ENCODE measurements at places on chromosomes 2 and 18. TPM values are rescaled to one million over a fixed set of nuclear protein-coding genes. Genes with fewer than 3 reads are reported as not detected.

GRCh38 chr18:77079954-77080682 lies 52.5 kb downstream of the MBP start:
- no peak overlapping the region for H3K4me3 ChIP-seq
- peaks cover 27% of the 10 kb centered on the region for H3K4me1 ChIP-seq
- no peak for DNase-seq
- H3K27ac ChIP-seq, result no peak overlapping the region
- no peaks in the 10 kb centered on the region for H3K27me3 ChIP-seq

DNA sequence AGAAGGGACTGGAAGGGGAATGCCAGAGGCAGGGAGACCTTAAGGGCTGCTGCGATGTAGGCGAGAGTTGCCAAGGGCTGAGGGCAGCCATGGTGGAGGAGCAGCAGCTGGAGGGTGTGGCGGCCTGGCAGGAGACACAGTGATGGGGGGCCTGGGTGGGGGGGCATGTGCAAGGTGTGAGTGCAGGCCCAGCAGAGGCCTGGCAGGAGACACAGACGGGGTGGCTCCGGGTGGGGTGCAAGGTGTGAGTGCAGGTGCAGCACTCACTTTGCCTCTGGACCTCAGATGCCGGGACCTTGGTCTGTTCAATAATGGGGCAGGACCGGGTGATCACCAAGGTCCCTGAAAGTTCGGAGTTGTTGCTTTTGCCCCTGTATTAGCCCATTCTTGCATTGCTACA lies 76.2 kb upstream of the ODC1 start:
- H3K4me1 ChIP-seq, result no peaks in the 10 kb centered on the region
- no peak for DNase-seq
- H3K4me3 ChIP-seq, result no peak overlapping the region
- H3K36me3 ChIP-seq, result no peaks in the 10 kb centered on the region
- H3K27me3 ChIP-seq, result no peaks in the 10 kb centered on the region

- H3K36me3 ChIP-seq, result no peaks in the 10 kb centered on the region
- no peak for DNase-seq
- no peak overlapping the region for H3K27ac ChIP-seq
- no peak overlapping the region for H3K4me3 ChIP-seq
- H3K4me1 ChIP-seq, result no peaks in the 10 kb centered on the region
Measured at GRCh38 chr2:86274265-86274917, 63.0 kb downstream of the REEP1 start.

DNA sequence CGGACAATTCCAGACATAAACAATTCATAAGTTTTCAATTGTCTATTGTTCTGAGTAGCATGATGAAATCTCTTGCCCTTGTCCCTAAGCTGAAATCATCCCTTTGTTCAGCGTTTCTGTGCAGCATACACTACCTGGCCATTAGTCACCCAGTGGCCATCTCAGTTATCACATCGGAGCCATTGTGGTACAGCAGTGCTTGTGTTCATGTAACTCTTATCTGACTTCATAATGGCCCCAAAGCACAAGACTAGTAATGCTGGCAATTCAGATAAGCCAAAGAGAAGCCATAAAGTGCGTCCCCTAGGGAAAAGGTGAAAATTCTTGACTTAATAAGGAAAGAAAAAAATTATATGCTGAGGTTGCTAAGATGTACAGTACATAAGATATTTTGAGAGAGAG lies 127.2 kb downstream of the FHOD3 start:
- H3K4me1 ChIP-seq, result no peaks in the 10 kb centered on the region
- H3K27ac ChIP-seq, result no peak overlapping the region
- no peaks in the 10 kb centered on the region for H3K36me3 ChIP-seq
- DNase-seq, result no peak

GRCh38 chr18:39990540-39990939 lies 1964.5 kb upstream of the PIK3C3 start:
- no peak overlapping the region for H3K27ac ChIP-seq
- no peak overlapping the region for H3K4me3 ChIP-seq
- DNase-seq, result no peak
- H3K4me1 ChIP-seq, result no peaks in the 10 kb centered on the region

GRCh38 chr2:51791496-51791895 lies 759.6 kb upstream of the NRXN1 start:
- DNase-seq, result no peak
- no peaks in the 10 kb centered on the region for H3K4me1 ChIP-seq
- no peaks in the 10 kb centered on the region for H3K27me3 ChIP-seq
- no peak overlapping the region for H3K4me3 ChIP-seq
- no peak overlapping the region for H3K27ac ChIP-seq

DNA sequence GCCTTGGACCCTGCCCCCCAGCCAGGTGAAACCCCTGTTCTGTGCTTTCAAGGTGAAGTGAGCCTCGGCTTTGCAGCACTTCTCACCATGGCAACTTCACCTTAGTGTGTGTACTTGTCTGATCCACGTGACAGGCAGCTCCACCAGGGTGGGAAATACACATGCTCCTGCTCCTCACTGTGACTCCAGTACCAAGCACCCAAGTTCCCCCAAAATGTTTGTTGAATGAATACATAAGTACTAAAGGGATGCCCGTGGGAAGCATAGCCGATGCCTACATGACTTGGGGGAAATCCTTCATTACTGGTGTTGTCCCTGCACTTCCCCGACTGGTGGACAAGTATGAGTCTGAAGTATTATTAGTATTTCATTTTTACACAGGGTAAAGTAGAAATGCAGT lies 41.8 kb upstream of the GBX2 start:
- H3K4me3 ChIP-seq, result no peak overlapping the region
- DNase-seq, result no peak
- H3K27me3 ChIP-seq, result no peaks in the 10 kb centered on the region
- H3K27ac ChIP-seq, result no peak overlapping the region

DNA sequence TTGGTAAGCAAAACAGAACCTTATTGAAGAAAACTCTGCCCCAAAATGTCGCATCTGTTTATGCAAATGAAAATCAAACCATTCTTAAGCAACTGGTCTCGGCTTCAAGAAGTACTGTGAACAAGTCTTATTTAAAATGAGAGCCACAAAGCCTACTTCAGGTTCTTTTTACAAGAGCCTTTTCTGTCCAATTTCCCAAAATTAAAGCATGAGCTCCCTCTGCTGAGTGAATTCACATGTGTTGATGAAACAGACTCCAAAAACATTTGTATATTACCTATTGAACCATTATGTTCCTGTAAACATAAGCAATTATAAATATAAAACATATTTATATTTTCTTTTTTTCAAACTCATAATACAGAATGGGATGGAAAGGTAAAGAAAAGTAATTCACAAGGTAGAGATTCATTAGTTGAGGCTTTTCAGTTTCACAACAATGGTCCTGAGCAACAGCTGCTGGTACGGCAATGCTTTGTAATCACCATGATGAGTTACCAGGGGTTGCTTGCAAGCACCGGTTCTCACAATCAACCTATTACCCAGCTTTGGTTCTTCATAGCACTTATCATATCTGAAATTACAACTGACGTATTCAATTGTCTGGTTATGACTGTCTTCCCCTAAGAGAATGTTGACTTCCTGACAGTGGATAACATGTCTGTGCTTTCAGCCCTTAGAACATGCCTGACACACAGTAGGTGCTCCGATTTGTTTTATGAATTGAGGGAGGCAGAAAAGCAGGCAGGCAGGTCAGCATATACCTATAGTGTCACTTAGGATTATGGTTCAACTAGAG lies 108.4 kb upstream of the BZW1 start:
- H3K36me3 ChIP-seq, result no peaks in the 10 kb centered on the region
- no peak overlapping the region for H3K27ac ChIP-seq
- peak; percentile 24 for DNase-seq
- H3K4me1 ChIP-seq, result no peaks in the 10 kb centered on the region

- DNase-seq, result no peak
- H3K27ac ChIP-seq, result no peak overlapping the region
- H3K27me3 ChIP-seq, result no peaks in the 10 kb centered on the region
- H3K4me1 ChIP-seq, result no peaks in the 10 kb centered on the region
Measured at GRCh38 chr2:205311201-205311600, 371.1 kb upstream of the NRP2 start.

- H3K4me1 ChIP-seq, result no peaks in the 10 kb centered on the region
- no peak overlapping the region for H3K27ac ChIP-seq
- H3K36me3 ChIP-seq, result no peaks in the 10 kb centered on the region
- DNase-seq, result peak; percentile 22
- no peak overlapping the region for H3K4me3 ChIP-seq
- no peaks in the 10 kb centered on the region for H3K27me3 ChIP-seq
Measured at GRCh38 chr18:79856119-79857007, 58.6 kb downstream of the KCNG2 start.

DNA sequence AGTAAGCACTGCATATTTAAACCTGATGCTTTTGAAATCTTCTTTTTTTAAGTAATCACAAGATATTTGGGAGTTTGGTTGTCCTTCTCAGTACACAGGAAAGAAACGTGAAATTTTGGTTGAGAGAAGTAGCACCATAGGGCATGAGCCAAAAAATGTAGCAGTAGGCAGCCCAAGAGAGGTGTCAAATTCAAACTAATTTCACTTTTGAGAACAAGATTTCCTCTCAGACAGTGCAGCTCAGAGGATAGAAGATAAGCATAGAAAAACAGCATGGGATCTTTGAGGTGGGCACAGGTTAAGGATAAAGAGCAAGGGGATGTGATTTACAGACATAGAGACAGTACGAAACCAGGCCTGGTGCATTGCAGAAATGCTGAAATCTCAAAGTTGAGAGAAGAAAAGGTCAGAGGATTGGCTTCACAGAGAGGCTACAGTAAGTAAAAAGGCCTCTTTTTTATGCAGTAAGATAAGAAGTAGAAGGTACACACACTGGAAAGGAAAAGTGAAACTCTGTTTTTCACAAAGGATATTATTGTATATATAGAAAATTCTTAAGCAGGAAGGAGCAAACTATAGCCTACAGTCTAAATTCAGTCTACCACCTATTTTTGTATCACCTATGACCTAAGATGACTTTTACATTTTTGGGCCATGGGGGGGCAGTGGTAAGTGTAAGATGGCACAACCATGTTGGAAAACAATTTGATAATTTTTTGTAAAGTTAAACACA lies 89.8 kb downstream of the PKP4 start:
- H3K4me3 ChIP-seq, result no peak overlapping the region
- no peaks in the 10 kb centered on the region for H3K27me3 ChIP-seq
- no peaks in the 10 kb centered on the region for H3K4me1 ChIP-seq
- H3K27ac ChIP-seq, result no peak overlapping the region

DNA sequence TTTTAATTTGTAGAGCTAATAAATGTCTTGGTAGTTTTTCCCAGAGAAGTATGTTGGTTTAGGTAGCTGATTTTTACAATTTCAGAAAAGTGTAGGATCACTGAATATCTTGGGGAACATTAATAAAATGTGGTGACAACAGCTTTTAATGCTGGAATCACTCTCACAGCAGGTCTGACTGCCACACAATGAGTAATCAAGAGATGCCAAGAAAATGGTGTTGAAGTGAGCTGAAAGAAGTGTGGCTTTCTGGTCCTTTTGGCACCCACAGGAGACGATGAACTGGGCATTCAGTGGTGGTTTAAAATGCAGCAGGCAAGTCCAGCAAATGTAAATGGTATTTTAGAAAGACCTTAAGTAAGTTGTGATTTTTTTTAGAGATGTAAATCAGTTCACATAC lies 175.8 kb downstream of the CBLN2 start:
- H3K27ac ChIP-seq, result no peak overlapping the region
- H3K4me3 ChIP-seq, result no peak overlapping the region
- no peak for DNase-seq
- no peaks in the 10 kb centered on the region for H3K36me3 ChIP-seq

DNA sequence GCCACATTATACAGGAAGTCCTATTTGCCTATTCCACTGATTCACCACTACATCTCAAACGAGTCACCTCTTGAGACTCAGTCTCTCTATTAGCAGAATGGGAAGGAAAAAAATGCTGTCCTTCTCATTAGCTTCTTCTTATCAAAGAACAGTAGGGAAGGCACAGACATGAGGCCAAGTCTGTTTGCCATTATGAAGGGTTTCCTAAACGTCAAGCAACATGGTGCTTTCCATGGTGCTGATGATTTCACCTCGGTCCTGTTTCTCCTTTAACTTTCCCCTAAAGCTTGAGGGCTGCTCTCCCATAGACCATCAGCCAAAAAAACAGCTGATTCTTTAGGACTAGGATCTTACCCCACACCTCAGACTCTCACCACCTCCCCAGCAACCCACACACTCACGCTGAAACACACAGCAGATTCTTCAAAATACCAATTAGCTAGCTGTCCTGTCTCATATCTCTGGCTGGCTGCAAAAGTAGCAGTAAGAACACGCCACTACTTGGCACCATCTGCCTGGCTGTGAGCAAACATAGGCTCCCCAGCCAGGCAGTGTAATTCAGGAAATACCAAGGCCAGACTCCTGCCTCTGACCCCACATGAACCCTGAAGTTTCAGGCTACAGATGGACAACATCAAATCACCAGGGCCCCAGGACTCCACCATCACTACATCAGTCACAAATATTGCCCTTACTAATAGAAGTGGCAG lies 30.5 kb downstream of the GALNT14 start:
- no peaks in the 10 kb centered on the region for H3K36me3 ChIP-seq
- no peaks in the 10 kb centered on the region for H3K4me1 ChIP-seq
- no peaks in the 10 kb centered on the region for H3K27me3 ChIP-seq
- H3K27ac ChIP-seq, result no peak overlapping the region
- no peak overlapping the region for H3K4me3 ChIP-seq

GRCh38 chr2:231713730-231714638 lies 5.7 kb downstream of the PTMA start:
- peaks cover 12% of the 10 kb centered on the region for H3K36me3 ChIP-seq
- no peaks in the 10 kb centered on the region for H3K27me3 ChIP-seq
- peak; percentile 88 for DNase-seq
- H3K4me3 ChIP-seq, result no peak overlapping the region

GRCh38 chr2:176679061-176679669 lies 409.9 kb downstream of the MTX2 start:
- H3K4me1 ChIP-seq, result no peaks in the 10 kb centered on the region
- no peaks in the 10 kb centered on the region for H3K27me3 ChIP-seq
- no peaks in the 10 kb centered on the region for H3K36me3 ChIP-seq

DNA sequence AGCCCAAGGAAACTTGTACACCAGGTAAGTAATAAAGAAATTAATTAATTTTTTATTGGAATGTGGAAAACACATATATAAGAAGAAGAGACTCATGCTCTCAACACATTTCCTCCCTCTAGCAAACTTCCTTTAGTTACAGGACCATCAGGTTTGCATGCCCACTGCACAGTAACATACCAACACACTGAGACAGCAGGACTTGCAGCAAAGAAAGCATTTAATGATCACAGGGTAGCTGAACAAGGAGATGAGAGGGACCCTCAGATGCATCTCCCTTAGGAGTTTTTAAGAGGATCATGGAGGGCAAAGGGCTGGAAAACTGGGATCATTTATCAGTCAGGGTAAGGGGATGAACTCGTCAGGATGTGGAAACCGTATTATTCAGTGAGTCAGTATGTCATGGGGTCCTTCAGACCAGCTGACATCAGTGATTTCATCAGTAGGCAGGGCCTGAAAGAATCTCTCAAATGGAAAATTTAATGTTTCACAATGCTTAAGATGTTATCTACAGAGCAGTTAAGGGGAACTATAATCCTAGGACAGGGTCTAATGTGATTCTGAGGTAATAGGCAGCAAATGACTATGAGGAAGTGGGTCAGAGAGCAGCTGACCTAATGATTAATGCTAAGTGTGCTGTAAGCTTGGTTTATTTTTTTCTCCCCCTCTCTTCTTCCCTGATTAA lies 193.8 kb upstream of the RND3 start:
- no peak for DNase-seq
- no peaks in the 10 kb centered on the region for H3K4me1 ChIP-seq
- H3K4me3 ChIP-seq, result no peak overlapping the region

GRCh38 chr2:221490506-221491060 lies 81.5 kb downstream of the EPHA4 start:
- no peaks in the 10 kb centered on the region for H3K36me3 ChIP-seq
- DNase-seq, result no peak
- no peak overlapping the region for H3K27ac ChIP-seq
- no peaks in the 10 kb centered on the region for H3K27me3 ChIP-seq
- no peaks in the 10 kb centered on the region for H3K4me1 ChIP-seq

FAM237A gene
- polyA plus RNA-seq, result not detected

SMYD5 gene
- polyA plus RNA-seq, result 25.6 TPM

MC2R gene
- not detected for polyA plus RNA-seq

All from naive thymus-derived CD4-positive, alpha-beta T cell (primary cell).